Lower lobe of right lung (tissue), 2 donors: ENCODE measurements at places on chromosomes 5 and 9.

DNA sequence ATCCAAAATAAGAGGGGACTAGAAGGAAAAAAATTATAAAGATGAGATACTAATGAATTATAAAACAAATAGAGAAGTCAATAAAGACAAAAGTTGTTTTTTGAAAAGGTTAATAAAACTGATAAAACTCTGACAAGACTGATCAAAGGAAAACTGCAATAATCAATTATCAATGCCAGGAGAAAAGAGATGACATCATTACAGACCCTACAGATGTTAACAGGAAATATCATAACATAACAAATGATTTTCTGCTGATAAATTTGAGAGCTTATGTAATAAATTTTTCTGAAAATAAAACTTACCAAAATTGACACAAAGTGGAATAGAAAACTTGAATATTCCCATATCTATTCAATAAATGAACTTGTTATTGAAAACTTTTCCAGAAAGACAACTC, 34.3 kb upstream of the CEP72 start:
- no peak for DNase-seq

- DNase-seq = no peak
Observed at GRCh38 chr9:22813529-22813928, 366.9 kb downstream of the DMRTA1 start.

GRCh38 chr9:135418161-135418560, 61.4 kb upstream of the PPP1R26 start:
- no peak for DNase-seq

GRCh38 chr9:84411683-84412267, 71.2 kb upstream of the SLC28A3 start:
- no peak for DNase-seq

- DNase-seq = no peak
Observed at GRCh38 chr5:163594951-163595350, 89.5 kb downstream of the MAT2B start.

DNA sequence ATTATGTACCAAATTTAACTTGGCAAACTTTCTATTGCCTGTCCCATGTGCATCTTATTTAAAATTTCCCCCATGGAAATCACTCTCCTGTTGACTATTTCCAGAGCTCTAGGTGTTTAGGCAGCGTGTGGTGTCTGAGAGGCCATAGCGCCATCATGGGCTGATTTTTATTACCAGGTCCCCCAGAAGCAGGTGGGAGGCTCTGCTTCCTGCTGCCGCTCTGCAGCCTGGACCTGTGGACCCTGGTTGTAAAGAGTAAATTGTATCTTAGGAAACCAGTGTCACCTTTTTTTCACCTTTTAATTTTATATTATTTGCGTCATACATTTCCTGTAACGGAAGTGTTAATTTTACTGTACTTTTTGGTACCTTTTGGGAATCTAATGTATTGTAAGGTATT, 6.4 kb downstream of the HNRNPAB start:
- DNase-seq = no peak
